ENCODE measurements at places on chromosomes 2 and 18. TPM values are rescaled to one million over a fixed set of nuclear protein-coding genes. Genes with fewer than 3 reads are reported as not detected.

The FIGN gene
- total RNA-seq = 2.1 TPM

The ARHGEF33 gene
- total RNA-seq = 0.16 TPM

The DUSP2 gene
- 0.29 TPM for total RNA-seq

The ZSWIM2 gene
- total RNA-seq = not detected

The SLC4A3 gene
- total RNA-seq = 3.6 TPM

The AFF3 gene
- total RNA-seq = 0.02 TPM

The TGFA gene
- 4.6 TPM for total RNA-seq

The SESTD1 gene
- total RNA-seq = 28.1 TPM

The EPAS1 gene
- total RNA-seq = 101 TPM

All from A549 treated with AZD2906 at 1 μM for 4 hours (cell line).